ENCODE measurements at places on chromosomes 4 and X.

DNA sequence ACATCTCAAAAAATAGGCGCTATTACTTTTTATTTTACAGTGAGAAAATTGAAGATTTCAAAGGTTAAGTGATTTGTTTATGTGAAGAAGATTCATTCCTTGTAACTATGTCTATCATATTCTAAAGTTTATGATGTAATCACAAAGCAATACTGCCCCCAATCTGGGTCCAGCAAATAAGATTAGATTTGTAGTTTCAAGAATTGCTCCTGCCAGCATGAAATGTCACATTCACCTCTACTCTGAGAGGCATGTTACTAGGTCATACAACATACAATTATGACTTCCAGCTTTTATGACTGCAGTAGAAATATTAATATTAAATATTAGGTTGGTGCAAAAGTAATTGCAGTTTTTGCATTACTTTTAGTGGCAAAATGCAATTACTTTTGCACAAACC lies 976.2 kb downstream of the FSTL5 start:
- no peak for DNase-seq

- peak; percentile 31 for DNase-seq
Measured at GRCh38 chr4:139849219-139849618, 183.6 kb downstream of the MGST2 start.

DNA sequence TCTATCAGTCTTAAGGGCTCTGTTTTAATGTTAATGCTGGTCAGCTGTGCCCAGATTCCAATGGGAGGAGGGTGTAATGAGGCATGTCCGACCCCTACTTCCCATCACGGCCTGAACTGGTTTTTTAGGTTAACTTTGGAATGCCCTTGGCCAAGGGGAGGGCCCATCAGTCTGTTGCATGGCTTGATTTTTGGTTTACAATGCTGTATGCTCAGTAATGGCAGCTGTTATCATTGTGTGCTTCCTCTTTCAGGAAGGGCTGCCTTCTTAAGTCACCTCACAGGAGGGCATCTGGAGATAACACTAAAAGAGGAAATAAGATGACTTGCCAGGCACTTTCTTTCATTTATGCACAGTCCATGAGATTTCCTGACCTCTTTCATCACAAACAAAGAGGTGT lies 36.3 kb downstream of the ATXN3L start:
- no peak for DNase-seq

DNA sequence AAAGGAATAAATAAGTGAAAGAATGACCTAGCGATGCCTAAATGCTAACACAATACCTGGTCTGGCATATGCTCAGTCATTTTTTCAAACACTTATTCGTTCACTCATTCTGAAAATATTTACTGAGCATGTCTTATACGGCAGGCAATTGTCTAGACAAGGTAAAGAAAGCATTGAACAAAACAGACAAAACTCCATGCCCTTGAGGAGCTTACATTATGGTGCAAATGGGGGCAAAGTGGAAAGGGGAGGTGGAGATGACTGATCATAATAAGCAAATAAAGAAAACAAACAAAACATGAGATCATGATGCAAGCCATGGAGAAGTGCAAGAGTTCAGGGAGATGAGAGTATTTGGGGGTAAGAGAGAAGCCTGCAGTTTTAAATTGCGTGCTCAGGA lies 334.6 kb upstream of the PPARGC1A start:
- no peak for DNase-seq

DNA sequence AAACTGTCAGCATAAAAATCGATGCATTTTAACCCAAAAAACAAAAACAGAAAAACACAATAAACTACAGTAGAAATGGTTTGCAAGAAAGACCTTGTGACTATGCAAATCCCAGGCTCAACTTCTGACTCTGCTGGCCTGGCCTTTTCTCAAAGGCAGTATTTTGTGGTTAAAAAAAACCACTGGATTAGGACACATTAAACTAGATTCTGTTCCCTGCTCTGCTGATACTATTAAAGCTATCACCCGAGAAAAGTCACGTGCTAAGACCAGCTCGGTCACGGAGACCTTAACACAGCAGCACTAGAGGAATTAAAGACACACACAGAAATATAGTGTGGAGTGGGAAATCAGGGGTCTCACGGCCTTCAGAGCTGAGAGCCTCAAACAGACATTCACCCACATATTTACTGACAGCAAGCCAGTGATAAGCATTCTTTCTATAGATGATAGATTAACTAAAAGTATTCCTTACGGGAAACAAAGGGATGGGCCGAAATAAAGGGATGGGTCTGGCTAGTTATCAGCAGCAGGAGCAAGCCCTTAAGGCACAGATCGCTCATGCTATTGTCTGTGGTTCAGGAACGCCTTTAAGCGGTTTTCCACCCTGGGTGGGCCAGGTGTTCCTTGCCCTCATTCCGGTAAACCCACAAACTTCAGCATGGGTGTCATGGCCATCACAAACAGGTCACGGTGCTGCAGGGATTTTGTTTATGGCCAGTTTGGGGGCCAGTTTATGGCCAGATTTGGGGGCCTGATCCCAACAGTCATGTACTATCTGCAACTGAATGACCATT lies 16.1 kb downstream of the CBR4 start:
- DNase-seq: no peak

DNA sequence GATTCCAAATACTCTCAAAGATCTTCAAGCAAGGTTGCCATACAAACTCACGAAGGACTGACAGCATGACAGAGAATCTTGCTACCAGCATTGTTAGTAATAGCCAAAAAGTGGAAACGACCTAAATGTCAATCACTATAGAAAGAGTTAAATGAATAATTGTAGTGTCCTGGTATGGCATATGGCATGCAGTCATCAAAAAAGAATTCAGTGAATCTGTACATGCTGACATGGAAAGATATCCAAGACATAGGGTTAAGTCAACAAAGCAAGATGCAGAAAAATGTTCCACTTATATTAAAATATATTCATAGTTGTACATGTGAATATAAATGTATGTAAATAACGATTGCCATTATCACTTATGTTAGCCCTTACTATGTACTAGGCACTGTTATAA lies 37.6 kb downstream of the SRPX2 start:
- DNase-seq: no peak

- DNase-seq: no peak
Measured at GRCh38 chr4:96139251-96139929, 299.5 kb downstream of the PDHA2 start.

GRCh38 chr4:105181259-105181658 lies 34.6 kb downstream of the TET2 start:
- DNase-seq: no peak

GRCh38 chr4:65393078-65393477 lies 277.2 kb downstream of the EPHA5 start:
- DNase-seq: no peak

- peak; percentile 5 for DNase-seq
Measured at GRCh38 chrX:126770179-126770578, 49.4 kb upstream of the PRR32 start.

DNA sequence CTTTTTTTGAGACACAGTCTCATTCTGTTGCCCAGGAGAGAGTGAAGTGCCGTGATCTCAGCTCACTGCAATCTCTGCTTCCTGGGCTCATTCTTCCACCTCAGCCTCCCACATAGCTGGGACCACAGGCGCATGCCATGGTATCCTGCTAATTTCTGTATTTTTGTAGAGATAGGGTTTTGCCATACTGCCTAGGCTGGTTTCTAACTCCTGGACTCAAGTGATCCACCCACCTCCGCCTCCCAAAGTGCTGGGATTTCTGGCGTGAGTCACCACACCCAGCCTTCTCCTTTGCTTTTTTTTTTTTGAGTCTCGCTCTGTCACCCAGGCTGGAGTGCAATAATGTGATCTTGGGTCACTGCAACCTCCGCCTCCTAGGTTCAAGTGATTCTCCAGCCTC lies 94.1 kb downstream of the PDS5A start:
- no peak for DNase-seq

DNA sequence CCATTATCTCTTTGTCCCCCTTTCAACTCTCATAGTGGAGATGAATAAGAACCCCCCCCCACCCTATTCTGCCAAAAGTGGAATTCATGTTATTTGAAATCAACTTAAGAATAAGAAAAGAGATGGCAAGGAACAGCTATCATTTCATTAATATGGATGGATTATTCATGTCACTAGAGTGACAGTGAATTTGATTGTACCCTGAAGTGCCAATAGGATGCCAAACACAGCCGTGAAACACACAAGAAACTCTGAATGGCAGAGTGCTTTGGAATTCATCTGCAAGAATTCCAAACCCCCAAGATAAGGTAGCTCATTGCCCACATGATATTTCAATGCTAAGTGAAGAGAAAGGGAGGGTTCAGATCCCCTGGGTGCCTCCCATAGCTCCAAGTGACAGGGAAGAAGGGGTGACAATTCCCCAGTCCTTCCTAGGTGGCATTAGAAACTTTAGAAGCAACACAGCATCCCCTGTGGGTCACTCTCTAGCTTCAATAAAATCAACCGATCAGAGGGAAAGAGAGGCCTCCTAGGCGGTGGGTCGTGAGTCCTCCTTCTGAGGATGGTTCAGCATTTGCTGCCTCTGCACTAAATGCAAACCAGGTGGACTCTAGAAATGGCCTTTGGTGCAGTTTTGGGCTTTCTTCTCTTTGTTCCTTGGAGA lies 84.3 kb downstream of the MGST2 start:
- DNase-seq: no peak

DNA sequence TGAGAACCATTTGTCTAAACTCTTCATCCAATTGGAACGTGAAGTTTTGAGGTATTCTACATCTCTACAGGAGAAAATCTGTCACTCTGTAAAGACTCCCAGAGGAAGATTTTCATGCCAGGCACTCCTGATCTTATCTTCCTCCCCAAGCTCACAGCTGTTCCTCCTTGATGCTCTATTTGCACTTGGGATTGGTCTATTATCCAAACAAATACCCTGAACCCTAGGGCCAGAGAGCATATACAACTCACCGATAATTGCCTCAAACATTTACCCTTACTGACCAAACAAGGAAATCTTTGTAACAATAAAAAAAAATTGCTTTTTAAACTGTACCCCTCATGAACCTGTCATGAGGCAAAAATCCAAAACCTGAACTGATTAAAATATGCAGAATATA lies 372.7 kb downstream of the SH2D1A start:
- DNase-seq: peak; percentile 76

DNA sequence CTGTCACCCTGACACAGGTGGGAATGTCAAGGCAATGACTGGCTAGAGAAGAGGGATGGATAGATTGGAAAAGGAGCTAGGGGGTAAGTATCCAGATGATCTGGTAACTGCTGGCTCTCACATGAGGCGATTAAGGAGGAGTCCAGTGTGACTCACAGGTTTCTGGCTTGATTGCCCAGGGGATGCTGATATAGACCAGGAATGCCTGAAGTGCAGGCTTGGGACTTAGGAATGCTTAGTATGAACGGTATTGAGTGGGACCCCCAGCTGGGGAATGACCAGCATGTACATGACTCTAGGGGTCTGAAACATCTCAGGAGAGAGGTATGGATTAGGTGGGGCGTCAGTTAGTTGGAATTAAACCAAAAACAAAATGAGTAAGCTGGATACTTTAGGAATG lies 65.8 kb upstream of the PRPS1 start:
- no peak for DNase-seq

- no peak for DNase-seq
Measured at GRCh38 chrX:40513835-40514234, 66.9 kb upstream of the ATP6AP2 start.

DNA sequence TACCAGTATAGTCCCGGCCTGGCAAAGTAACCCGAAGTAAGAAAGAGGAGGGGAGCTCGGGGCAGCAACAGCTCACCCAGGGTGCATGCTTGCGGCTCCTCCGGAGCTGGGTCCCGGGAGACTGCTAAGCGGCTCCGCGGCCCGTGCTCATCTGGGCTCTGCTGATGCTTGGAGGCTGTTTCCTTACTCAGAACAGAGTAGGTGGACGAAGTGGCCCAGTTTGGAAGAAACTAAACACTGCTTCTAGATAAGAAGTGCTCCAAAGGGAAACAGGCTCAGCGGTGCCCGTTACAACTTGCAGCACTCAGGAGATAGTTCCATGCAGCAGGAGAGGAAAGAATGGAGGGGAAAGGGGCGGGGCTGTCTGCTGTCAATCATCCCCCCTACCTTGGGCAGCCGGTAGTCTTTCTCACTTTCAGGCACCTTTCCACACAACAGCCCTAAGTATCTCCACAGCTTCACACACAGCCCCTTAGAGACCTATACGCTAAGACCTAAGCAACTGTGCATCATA lies at the start of gene COL4A6:
Gene COL4A6, minus strand, starts transcription at position 313 of the 514 bp plus-strand sequence. Its CDS starts 226 bp downstream, at position 87.
- peak; percentile 13 for DNase-seq

GRCh38 chr4:73460913-73461522 lies 20.5 kb upstream of the AFM start:
- DNase-seq: no peak

- no peak for DNase-seq
Measured at GRCh38 chr4:182847576-182848450, 69.4 kb downstream of the DCTD start.

DNA sequence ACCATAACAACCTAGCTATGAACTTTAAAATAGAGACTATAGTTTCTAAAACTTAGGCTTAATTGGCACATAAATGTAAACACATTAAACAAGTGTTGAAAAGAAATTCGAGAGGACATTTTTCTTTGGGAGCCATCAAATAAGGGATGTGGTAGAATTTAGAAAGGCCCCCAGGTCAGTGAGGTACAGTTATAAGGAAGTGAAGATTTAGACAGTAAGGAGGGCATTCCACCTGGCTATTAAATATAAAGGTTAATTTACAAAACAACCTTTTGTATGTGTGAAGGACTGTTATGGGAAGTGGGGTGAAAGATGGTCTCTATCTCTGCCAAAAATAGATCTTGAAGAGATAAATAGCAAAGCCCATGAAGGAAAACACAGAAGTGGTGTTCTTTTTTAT lies 83.9 kb downstream of the AFF1 start:
- DNase-seq: no peak

- DNase-seq: no peak
Measured at GRCh38 chrX:109635146-109635545, 10.2 kb upstream of the KCNE5 start.

DNA sequence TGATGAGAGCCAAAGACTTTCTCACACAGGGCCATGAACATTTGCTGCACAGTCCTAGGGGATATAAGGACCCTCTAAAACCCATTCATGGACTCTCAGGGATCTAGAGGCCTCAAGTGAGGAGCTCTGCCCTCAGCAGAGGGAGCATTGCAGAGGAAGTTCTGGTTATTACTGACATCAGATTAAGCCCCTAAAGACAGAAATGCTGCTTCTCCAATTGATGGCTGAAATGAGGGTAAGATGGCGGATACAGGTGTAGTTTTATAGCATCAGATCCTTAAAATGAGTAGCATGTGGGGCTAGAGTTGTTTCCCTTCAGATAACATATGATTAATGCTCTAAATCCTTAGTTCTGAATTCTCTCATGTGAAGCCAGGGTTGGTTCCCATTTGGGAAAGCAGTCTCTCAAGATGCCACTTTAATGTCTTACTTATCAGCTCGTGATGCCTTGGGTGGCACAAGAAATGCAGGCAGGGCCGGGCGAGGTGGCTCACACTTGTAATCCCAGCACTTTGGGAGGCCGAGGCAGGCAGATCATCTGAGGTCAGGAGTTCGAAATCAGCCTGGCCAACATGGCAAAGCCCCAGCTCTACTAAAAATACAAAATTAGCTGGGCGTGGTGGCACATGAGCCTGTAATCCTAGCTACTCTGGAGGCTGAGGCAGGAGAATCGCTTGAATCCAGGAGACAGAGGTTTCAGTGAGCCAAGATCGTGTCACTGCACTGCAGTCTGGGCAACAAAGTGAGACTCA lies 7.9 kb downstream of the RHOH start:
- DNase-seq: no peak

Measured in NCI-H2081 treated with DMSO at 0.1 percent for 48 hours (cell line).